T-helper 2 cell treated with Interferon-gamma antibody and Interleukin-4, amounts not matched to agents 5 μg/mL and 100 μg/mL, for 36 hours (primary cell): ENCODE measurements at places on chromosomes 4 and X.

DNA sequence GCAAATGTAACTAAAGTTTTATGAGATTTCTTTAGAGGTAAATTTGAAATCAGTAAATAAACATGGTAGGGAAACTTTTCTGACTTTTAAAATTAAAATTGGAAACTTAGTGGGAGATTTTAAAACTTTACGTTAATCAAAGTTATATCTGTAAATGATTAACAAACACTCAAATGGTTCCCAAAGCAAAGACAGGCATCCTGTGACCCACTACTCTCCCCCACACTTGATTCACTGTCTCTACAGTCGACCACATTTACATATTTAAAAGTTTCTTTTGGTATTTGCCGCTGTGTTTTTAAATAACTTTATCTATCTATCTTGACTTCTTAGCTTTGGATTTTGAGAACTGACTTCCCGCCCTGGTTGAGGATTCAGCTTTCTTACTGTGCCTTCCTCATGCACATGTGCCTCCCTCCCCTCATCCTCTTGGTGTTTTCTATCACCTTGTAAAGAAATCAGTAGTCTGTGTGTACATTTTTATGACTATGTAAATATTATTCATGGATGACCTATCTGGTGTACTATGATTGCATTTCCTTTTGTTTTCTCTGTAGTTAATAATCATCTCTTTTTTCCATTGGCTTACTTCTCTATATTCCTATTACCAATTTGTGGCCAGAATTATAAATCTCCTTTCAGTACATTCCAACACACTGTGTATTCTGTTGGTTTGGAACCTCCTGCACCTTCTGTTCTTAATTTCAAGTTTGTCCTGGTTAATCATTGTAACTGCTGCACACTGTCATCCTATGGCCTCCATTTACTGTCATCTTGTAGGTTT is 72.6 kb downstream of the WWC2 start:
- DNase-seq = no peak

DNA sequence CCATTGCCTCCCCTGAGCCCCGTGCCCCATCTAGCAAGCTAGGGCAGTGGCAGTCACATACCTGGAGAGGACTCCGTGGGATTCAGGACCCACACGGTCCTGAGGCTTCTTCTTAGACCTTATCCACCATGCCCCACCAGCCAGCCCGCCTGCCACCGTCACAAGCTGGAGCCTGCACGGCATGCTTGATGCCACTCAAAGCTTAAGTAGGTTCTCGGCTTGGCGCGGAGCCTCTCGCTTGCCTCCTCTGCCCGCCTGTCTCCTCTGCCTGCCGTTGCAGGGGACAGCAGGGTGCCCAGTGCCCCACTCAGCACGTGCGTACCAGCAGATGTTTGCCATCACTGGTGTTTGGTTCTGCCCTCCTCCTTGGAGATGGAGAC is 14.1 kb downstream of the PSAPL1 start:
- no peak for DNase-seq

DNA sequence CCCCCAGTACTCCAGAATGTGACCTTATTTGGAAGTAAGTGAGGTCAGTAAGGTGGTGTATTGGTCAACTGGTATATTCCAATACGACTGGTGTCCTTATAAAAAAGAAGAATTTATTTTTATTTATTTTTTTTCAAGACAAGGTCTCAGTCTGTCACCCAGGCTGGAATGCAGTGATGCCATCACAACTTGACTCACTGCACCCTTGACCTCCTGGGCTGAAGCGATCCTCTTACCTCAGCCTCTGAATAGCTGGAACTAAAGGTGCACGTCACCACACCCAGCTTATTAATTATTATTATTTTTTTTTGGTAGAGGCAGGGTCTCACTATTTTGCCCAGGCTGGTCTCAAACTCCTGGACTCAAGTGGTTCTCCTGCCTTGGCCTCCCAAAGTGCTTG is 115.1 kb upstream of the PITX2 start:
- DNase-seq = no peak

DNA sequence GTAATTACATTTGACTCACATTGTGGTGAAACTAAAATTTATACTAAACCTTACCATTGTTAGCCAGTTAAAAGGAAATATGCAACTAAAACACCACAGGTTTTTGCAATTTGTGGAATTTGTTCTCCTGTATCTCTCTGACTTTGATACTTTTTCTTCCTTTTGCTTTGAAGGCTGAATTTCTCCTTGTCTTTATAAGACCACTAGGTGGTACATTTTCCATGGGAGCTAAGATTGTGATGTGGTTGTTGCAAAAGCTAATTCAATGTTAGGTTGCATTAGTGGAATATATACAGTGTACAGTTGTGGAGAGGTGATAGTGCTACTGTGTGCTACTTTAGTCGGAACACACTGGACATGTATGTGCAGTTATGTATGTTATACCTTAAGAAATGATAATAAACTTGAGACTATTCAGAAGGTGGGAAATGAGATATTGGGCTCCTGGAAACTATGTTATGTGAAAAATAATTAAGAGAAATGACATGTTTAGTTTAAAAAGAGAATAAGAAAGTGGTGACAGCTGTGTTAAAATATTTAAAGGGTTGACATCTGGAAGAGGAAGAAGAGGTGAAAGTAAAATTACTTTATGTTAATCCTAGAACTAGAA is 70.3 kb downstream of the ARL9 start:
- no peak for DNase-seq

DNA sequence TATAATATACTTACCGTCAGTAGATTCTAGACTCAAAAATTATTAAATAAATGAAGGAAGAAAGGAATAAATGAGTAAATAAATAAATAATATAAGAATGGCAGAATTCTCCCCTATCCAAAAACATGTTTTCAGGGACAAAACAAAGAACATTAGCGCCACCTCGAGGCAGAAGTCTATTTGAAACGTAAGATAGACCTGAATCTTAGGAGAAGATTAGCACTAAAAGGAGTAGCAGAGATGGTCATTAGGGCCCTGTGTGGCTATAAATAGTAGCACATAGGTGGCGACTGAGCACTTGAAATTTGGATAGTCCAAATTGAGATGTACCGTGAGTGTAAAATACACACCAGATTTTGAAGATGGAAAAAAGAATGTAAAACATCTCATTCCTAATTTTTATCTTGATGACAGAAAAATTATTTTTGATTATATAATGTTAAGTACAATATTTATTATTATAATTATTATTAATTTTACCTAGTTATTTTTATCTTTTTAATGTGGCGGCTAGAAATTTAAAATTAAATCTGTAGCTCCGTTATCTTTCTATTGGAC is 24.3 kb upstream of the SRD5A3 start:
- DNase-seq = peak; percentile 22

DNA sequence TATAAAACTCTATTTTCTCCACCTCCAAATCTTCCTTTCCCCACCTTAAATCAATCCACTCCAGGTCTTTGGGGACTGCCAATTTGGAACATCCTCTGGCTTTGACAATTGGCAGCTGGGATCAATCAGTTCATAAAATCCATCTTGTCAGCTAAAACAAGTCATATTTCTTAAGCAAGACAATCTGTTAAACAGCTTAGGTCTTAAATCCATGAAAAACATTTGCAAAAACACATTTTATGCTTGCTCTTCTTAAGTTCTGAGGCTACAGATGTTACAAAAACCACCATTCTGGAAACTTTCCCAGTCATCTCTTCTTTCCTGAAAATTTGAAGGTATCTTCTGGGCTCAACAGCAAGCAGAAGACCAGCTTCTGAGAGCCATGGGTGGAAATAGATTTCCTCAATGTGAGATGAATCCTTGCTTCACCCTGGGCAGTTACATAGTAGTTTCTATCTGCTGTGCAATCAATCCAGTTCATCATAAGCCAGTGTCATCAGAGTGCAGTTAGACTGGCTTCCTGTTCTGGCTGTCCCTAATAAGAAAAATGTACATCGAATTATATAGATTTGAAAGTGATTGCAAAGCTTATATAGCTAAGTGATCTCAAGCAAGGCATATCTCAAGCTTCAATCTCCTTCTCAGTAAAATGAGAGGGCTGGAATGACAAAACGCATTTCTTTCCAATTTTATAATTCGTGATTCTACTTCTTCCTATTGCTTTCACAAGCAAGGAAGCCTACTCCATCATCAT is 402.7 kb upstream of the INTU start:
- DNase-seq = no peak

DNA sequence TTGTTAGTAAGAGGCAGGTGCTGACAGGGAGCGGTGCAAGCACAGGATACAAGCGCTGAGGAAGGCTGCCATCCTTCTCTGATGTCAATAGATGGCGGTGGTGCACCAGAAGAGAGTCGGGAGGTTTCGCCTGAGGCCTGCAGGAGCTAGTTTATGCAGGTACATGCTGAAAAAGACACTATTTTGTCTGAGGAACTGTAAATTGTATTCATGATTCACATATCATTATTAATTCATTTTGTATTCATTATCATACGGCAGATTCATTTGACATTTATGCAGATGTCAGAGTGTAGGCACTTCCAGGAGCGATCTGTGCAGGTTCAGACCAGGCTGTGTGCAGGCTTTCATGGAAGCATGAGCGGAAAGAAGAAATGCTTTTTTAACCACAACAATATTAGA is 824.0 kb downstream of the STIM2 start:
- no peak for DNase-seq

DNA sequence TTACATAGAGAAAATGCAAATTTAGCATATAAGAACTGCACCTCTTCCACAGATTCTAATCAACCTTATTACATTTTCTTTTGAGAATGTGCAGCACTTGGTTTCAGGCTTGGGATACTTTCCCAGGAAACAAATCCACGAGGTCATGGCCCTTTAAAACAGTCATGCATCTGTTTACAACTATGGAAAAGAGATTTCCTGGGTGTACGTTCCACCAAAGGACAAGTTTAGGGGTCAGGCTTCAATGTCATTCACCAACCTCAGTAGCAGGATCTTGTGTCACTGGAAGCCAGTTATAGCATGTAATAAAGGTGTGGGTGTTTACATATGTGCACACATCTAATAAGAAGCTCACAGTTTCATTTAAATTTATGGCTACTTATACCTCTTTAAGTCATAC is 30.7 kb downstream of the EREG start:
- no peak for DNase-seq

DNA sequence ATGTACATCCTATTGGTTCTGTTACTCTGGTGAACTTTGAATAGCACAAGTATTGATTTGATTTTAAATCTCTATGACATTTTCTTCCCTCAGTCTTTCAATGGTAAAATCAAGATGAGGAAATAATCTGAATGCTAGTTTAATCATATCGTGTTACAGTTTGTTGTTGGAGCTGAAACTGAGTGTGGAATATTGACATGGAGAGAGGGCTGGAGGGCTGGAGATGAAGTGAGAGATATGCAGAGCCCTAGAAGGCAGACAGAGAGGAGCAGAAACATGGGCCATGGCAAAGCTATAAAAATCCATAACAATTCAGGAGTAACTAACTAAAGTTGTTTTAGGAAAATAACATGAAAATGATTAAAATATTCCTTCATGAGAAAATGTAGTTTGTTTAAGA is 141.1 kb downstream of the BANK1 start:
- DNase-seq = no peak

- no peak for DNase-seq
Measured at GRCh38 chr4:18106620-18107019, 85.1 kb upstream of the LCORL start.

- no peak for DNase-seq
Measured at GRCh38 chr4:48028696-48029095, 12.1 kb downstream of the NIPAL1 start.

DNA sequence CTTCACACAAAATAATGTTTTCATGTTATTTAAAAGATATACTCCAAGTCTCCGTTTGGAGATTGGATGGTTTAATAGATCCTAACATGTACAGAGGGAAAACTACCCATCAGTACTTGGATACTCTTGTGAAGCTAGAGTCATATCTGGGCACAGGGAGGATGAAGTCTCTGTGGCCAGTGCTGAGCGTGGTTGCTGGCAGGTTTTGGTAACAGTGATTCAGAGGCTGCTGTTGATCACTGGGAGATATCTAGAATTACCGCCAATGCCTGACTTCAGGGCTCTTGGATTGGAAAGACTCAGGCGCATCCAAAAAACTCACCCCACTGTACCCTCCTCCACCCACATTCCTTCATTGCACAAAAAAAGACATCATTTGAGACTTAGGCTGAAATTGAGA is 107.2 kb upstream of the PGRMC2 start:
- DNase-seq = no peak

- DNase-seq = no peak
Measured at GRCh38 chrX:31166416-31166815, 94.6 kb upstream of the FTHL17 start.

- DNase-seq = no peak
Measured at GRCh38 chr4:108384544-108384943, 215.8 kb upstream of the LEF1 start.

DNA sequence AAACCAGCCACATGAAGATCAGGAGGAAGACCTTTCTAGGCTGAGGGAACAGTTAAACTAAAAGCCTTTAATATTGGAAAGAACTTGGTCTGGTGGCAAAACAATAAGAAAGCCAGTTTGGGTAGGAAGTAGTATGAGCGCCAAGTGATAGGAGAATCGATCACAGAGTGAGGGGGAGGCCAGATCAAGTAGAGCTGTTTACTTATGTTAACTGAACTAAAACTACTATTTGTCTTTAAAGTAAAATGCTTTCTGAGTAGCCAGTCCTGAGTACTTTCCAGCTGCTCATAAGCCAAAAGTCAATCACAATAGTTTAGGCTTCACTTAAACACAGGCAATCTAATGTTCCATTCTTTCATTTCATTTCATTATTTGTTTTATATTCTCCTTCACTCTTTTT is 62.8 kb upstream of the RPA4 start:
- no peak for DNase-seq

GRCh38 chr4:2792711-2793585 is at the start of gene SH3BP2:
TSS of gene SH3BP2 (plus strand) at chr4:2793085. CDS start at chr4:2820618, 27,533 bp downstream.
- DNase-seq = peak; percentile 54

- no peak for DNase-seq
Measured at GRCh38 chrX:29231800-29232199, 644.6 kb downstream of the IL1RAPL1 start.

GRCh38 chr4:163167333-163167626 is 590 bp upstream of the NAF1 start:
- DNase-seq = no peak
